ENCODE measurements at places on chromosomes 5 and 9.

GRCh38 chr5:94244921-94245320, 373.5 kb downstream of the KIAA0825 start:
- DNase-seq: no peak

- DNase-seq: no peak
Measured at GRCh38 chr9:130872912-130873503, 23.6 kb downstream of the QRFP start.

DNA sequence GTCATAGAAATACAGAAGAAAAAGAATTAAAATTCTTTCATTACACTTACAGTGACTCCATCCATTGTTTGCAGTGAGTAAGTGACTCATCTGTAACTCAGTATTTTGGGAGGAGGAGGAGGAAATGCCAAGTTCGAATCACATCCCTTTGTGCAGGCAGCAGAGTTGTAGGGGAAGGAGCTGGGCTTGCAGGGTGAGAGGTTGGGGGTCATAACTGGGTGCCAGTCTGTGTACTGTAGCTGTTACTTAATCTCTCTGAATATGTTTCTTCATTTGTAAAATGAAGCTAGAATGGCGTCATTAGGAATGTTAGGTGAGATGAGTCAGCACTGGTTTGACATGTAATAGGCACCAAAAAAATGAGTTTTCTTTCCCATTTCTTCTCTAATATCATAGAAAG, 235.7 kb upstream of the ADAMTSL1 start:
- no peak for DNase-seq

GRCh38 chr5:8034852-8035251, 165.9 kb downstream of the MTRR start:
- no peak for DNase-seq

- DNase-seq: no peak
Measured at GRCh38 chr9:133718563-133719315, 19.4 kb downstream of the SARDH start.

DNA sequence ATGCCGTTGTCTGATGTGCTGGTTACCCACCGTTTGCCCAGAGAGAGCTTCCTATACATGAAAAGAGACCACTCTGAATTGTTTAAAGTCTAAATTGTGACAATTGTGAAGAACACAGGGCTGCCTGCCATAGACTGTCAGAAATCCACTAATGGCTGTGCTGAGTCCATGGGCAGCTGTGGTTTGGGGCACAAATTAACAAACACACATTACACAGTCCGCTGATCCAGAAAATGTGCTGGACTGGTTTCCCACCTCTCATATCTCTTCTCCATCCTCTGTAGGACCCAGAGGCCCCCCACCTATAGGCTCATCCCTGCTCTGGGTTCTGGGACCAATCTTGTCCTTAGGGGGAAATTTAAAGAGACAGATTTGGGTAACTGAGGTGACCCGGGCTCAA, 19.0 kb upstream of the LIFR start:
- no peak for DNase-seq

DNA sequence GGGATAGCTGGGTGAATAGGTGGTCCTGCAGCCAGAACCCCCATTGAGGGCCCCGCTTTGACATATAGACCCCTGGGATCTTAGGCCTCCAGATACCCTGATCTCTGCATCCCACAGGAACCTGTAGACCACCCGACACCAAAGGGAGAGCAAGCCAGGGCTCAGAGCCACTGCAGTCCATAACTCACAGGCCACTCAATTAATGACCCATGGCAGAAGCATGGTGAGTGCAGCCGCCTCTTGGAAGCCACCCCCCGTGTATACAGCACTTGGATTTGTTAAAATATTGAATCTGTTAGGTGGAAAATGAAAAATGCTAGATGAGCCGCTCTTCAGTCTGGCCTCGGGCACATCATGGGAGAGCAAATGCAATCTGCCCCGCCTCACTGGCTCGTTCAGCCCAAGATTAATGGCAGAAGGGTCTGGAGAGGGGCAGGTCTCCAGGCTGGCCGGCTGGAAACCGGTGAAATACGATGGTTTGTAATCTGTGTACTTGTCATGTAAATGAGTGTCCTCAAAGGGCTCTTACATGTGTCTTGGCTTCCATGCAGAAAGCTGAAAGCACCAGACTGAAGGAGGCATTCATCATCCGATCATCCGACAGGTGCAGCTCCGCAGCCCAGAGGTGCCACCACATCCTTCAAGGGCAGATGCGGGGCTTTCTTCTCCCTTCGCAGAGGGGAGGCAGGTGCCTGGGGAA, 111.3 kb downstream of the OLFM1 start:
- no peak for DNase-seq

- DNase-seq: peak; percentile 28
Measured at GRCh38 chr9:79570448-79571308, 1.1 kb upstream of the TLE4 start.

- peak; percentile 73 for DNase-seq
Measured at GRCh38 chr5:160508780-160509361, 87.2 kb downstream of the PTTG1 start.

DNA sequence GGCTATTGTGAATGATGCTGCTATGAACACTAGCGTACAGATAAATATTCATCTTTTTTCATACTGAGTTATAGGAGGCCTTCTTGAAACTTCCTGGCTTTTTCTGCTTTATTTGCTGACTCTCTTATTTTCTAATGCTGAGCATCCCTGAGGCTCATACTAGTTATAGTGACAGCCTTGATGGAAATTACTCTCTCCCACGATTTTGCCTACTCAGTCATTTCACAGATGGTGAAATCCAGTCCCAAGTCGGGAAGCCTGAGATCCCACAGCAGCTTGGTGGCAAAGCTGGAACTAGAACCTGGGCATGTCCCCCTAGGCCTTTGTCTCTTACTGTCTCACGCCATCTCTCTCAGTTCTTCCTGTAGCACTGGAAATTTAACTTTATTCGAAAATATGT, 22.4 kb downstream of the NANS start:
- no peak for DNase-seq

GRCh38 chr5:8333977-8334376, 465.0 kb downstream of the MTRR start:
- no peak for DNase-seq

DNA sequence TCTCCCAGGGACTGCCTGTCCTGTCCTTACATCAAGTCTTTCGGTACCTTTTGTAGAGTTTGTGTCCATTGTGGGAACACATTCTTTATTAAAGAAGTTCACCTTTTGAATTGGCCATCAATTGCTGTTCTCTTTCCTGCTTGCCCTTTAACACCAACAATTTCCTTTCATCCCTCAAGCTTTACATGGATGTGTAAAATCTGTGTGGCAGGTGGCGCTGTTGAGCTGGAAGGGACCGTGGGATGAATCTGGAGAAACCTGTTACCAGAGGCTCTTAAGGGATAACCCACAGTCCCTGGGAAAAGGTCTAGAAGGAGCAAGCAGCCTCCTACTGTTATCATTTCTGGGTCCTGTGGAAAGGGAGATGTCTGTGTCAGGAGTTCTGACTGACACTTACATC, 7.9 kb upstream of the ZFP62 start:
- DNase-seq: peak; percentile 35

DNA sequence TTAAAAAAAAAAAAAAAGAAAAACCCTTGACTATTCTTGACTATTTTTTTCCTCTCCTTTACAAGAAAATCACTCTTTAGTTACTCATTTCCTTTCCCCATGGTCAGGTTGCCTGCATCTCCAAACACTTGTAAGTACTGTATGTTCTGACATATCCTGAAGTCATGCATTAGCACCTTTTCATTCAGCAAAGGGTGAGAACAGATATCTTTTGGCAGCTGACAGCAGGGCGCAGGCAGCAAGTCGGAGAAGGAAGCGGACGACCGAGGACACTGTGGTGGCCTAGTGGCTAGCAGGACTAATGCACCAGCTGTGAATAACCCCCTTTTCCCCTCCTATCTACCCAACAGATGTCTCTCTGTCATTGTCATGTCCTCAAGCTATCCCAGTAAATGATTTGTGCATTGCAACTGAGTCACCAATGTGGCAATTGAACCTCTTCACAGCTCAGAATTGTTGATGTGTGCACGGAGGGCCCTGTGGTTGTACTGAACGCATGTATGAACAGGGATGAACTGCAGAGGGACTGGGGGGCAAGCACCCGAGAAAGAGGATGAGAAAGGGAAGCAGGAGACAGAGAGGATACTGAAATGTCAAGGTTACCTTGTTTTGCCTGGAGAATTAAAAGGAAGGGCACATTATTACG, 996.0 kb upstream of the ARRDC3 start:
- no peak for DNase-seq

GRCh38 chr9:85741095-85741874, 469 bp downstream of the AGTPBP1 start:
- DNase-seq: peak; percentile 76

GRCh38 chr9:124282442-124283227, 24.9 kb downstream of the NEK6 start:
- DNase-seq: no peak

DNA sequence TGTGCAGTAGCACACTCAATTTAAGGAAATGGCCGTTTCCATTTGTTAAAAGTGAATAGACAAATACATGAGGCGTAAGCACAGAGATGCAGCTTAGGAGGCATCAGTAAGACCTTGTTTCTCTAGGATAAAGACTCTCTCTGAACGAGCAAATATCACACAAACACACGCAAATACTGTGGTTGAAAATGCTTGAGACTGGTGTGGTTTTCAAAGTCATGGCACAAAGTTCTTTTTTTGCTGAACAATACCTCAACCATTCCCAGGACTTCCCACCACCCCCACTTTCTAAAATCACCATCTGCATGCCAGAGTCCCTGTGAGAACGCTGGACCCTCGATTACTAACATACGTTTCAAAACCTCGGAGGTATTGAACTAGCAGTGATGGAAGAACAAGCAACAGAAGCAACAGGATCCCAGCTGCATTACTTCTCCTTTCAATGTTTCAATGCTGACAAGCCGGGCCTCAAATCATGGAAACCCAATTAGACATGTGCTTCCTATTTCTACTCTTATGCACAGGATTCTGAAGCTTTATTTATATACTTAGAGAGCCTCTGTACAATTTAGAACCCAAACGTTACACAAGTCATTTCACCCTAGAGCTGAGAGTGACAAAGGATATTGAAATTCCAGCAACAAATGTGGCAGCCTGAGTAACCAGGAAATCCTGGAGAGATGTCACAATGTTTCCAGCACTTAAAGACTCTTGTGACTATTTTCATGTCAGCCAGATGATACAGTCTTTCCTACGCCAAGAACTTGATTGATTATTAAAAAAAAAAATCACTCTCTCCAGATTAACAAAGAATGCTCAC, 63.9 kb downstream of the CDC14B start:
- DNase-seq: no peak

- DNase-seq: no peak
Measured at GRCh38 chr9:128396970-128397613, 23.6 kb upstream of the CERCAM start.

DNA sequence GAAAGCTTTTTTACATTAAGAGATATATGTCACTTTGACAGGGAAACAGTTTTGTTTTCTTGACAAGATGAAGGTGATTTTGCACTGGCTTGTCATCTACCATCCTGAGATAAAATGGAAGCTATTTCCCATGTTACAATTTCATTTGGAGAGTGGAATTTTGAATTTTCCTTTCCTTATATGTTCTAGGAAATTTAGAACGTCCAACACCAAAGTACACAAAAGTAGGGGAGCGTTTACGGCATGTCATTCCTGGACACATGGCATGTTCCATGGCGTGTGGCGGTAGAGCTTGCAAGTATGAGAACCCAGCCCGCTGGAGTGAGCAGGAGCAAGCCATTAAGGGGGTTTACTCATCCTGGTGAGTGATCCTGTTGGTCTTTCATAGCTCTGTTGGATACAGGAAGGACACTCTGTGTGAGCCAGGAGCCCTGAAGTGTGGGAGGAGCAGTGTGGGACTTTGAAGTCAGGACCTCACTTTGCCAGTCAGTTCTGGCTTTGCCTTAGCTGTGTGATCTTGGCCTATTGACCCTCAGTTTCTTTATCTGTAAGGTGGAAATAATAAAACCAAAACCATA, 887 bp downstream of the PTPDC1 start:
- DNase-seq: no peak

DNA sequence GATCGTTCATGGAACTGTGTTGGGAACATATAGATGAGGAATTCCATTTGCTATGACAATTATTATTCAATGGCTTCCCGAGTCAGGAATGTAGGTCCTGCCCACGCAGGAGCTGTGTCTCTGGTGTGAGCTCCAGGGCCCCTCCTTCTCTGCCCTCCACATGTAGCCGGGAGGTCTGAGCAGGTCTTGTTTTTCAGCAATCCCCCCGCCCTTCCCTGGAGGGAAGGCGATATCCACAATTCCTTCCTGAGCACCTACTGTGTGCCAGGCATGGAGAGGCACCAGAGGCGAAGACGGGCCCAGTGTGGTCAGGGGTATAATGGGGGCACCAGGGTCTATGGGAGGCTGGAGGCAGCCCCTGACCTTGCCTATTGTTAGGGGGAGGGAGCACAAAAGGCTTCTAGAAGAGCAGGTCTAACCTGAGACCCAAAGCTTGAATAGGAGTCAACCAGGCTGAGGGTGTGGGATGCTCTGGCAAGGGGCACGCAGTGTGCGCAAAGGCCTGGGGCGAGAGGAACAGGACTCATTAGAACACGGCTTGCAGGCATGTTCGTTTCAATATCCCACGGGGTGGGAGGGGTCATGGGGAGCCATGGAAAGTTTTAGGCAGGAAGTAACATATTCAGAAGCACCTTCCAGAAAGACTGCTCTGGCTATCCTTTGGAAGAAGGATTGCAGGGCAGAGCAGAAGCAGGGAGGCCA, 154.9 kb downstream of the C9orf50 start:
- DNase-seq: no peak

- no peak for DNase-seq
Measured at GRCh38 chr9:75964427-75964826, 74.0 kb downstream of the PCSK5 start.

DNA sequence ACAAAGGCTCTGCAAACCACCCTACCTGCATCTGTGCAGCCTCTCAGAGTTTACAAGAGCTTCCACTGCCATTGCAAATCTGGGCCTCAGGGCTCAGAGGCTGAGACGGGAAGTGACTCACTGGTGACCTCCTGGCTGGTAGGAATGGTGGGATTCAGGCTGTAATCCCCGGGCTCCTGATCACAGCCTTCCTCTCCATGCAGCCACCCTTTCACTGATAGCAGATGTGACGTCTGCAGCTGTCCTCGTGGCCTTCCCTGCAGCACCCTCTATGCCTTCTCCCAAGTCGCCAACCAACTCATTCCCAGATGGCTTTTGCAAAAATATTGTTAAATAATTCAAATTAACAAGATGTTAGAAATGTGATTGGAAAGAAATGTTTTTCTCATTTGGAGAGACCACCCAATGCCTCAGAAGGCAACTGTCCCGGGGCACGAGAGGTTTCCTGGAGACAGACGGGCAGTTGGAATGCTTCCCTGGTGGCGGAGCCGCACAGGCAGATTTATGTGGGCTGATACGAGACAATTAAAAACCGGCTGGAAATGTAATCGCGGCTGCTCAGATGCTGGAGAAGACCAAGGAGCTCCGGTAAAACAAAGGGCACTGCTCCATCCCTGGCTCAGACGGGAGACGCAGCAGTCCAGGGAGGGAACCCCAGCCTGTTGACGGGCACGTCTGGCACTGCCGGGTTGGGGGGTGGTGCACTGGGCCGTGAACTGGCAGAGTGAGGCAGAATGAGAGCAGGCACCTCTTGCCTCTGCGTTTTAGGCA, 34.4 kb upstream of the SLC25A51 start:
- DNase-seq: no peak

- DNase-seq: no peak
Measured at GRCh38 chr5:136004436-136004835, 24.4 kb upstream of the TGFBI start.

- DNase-seq: no peak
Measured at GRCh38 chr9:17082343-17083064, 52.3 kb upstream of the CNTLN start.
